ENCODE measurements at places on chromosomes 1 and 21. TPM values are rescaled to one million over a fixed set of nuclear protein-coding genes. Genes with fewer than 3 reads are reported as not detected.
A peak's percentile ranks its signal among the peaks of the same experiment; 100 is the strongest.

DNA sequence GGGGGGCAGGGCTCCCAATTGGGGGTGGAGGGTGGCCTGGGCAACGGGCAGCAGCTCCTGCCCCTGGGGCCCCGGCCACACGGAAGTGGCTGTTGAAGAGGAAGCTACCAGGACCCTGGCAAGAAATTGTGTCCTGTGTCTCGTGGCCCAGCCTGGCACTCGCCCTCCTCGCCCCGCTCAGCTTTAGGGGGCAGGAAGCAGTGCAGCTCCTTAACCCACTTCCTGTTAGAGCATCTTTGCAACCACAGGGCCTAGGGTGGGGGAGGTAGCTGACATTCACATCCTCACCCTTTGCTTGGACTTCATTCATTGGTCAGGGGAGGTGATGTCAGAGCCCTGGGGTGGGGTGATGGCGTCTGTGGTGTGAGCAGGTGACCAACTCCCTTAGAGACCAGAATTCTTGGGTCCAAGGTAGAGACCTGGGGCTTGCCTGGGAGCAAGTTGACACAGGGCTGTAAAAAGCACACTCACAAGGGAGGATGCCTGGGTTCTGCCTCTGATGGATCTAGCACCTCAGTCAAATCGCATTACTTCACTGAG lies at the start of gene ARHGAP30:
Gene ARHGAP30 (minus strand): TSS at position 161 of the 540 bp plus-strand sequence. CDS start 267 bp downstream, outside the sequence.
- no peaks in the 10 kb centered on the region for H3K27me3 ChIP-seq
- peak; percentile 77 for DNase-seq
- H3K4me3 ChIP-seq: peak within 1 kb of the TSS; percentile 84

DNA sequence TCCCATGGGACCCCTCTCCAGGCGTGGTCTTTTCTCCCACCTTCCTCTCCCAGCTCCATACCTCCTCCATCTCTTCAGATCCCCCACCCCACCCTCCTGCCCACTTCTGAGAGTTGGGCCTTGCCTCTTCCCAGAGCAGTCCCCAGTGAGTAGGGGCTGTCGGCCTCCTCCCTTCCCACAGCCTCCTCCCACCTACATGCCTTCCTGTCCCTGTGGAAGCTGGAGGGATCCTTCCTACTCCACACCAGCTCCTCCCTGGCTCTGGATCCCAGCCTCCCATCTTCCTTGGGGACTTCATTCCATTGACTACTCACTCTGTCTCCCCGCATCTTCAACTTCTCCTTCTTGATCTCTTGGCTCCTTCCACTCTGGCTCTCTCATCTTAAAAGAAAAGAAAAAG lies 24.9 kb downstream of the KCNQ4 start:
- H3K27ac ChIP-seq: no peak overlapping the region
- H3K36me3 ChIP-seq: no peaks in the 10 kb centered on the region
- H3K4me1 ChIP-seq: peaks cover 8% of the 10 kb centered on the region
- H3K4me3 ChIP-seq: no peak overlapping the region
- DNase-seq: no peak

The S100A9 gene
- total RNA-seq: 2.3 TPM

The IL22RA1 gene
- total RNA-seq: not detected

GRCh38 chr21:35840197-35840799 lies 220.0 kb downstream of the SETD4 start:
- no peaks in the 10 kb centered on the region for H3K4me1 ChIP-seq
- no peak overlapping the region for H3K27ac ChIP-seq

DNA sequence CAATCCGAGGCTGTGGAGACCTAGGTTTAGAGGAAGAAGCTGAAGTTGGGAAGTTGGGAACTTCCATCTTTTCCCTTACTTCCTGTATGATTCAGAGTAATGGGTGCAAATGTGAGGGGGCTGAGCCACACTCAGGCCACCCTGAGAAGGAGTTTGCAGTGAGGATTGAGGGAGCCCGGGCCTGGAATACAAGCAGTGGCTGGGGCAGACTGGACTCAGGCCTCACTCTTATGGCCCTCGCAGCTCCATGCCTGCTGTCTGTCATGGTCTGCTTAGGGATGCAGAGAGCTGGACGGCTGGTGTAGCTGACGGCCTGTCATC lies 73.7 kb upstream of the RAB4A start:
- no peak for DNase-seq
- no peak overlapping the region for H3K4me3 ChIP-seq
- no peak overlapping the region for H3K27ac ChIP-seq
- no peaks in the 10 kb centered on the region for H3K36me3 ChIP-seq

- no peak for DNase-seq
- no peak overlapping the region for H3K27ac ChIP-seq
- H3K4me3 ChIP-seq: no peak overlapping the region
- no peaks in the 10 kb centered on the region for H3K36me3 ChIP-seq
- no peaks in the 10 kb centered on the region for H3K27me3 ChIP-seq
Measured at GRCh38 chr1:62424411-62424810, 12.4 kb upstream of the USP1 start.

DNA sequence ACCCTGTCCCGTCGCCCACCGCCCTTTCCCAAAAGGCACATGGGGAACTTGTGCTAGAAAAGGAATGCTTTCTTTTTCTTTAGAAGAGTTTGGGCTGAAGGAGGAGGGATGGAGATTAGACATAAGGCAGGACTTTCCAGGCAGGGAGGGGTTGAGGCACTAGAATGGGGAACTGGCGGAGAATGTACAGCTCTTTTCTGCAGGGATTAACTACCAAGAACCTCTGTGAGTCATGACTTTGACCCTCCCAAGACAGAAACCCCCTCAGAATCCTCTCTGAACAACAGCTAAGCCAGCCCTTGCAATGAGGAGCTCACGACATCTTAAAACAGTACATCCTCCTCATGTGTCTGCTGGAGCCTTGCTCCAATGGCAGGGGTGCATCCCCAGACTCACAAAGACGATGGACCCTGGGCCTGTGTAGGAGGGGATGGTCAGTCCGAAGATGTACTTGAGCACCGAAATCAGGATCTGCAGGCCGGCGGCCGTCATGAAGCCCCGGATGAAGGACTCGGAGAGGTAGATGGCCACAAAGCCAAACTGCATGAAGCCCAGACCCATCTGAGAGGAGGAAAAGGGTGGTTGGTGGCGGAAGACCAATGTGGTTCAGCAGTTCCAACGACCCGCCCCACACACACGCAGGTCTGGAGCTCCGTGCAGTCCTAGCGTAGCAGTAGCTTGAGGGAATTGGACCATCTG lies 13.6 kb downstream of the SLC26A9 start:
- no peaks in the 10 kb centered on the region for H3K4me1 ChIP-seq
- no peaks in the 10 kb centered on the region for H3K36me3 ChIP-seq
- H3K27ac ChIP-seq: no peak overlapping the region
- no peak for DNase-seq

The AMY1C gene
- total RNA-seq: not detected

DNA sequence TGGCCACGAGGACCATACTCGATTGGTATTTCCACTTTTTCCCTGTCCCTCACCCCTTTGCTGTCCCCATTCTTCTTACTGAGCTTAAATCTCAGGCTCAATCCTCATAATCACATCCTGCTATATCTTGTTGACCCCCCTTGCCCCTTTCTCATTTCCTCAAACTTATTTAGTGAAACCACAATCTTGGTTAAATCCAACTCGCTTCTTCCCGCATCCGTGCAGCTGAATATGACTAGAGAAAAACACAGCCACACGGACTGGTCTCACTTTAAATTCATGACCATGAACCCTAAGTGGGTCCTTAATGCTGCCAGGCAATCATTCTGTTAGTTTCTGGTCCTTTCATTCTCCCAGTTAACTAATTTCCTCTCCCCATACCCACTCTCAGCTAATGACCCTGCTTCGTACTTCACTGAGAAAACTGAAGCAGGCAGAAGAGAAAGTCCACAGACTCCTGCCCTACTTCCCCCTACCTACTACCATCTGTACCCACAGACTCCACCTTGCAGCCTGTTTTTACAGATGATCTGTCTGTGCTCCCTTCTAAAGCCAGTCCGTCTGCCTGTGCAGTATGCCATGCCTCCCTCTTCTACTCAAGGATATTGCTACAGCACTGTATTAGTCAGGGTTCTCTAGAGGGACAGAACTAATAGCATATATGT lies 96.8 kb upstream of the LMO4 start:
- H3K4me1 ChIP-seq: no peaks in the 10 kb centered on the region
- no peak for DNase-seq
- H3K36me3 ChIP-seq: no peaks in the 10 kb centered on the region
- no peak overlapping the region for H3K4me3 ChIP-seq
- no peak overlapping the region for H3K27ac ChIP-seq

- no peak for DNase-seq
- H3K4me3 ChIP-seq: no peak overlapping the region
- H3K27me3 ChIP-seq: no peaks in the 10 kb centered on the region
- H3K27ac ChIP-seq: no peak overlapping the region
Measured at GRCh38 chr1:77339326-77339725, 57.5 kb downstream of the AK5 start.

The FCRL1 gene
- total RNA-seq: not detected

- H3K4me3 ChIP-seq: no peak overlapping the region
- no peaks in the 10 kb centered on the region for H3K27me3 ChIP-seq
- no peaks in the 10 kb centered on the region for H3K4me1 ChIP-seq
- no peak overlapping the region for H3K27ac ChIP-seq
Measured at GRCh38 chr1:42189931-42190853, 25.6 kb upstream of the GUCA2A start.

GRCh38 chr1:224747578-224747977 lies 131.5 kb downstream of the CNIH3 start:
- H3K4me3 ChIP-seq: no peak overlapping the region
- no peaks in the 10 kb centered on the region for H3K27me3 ChIP-seq
- H3K36me3 ChIP-seq: no peaks in the 10 kb centered on the region
- no peak for DNase-seq

- H3K27me3 ChIP-seq: peaks cover 7% of the 10 kb centered on the region
- peaks cover 11% of the 10 kb centered on the region for H3K4me1 ChIP-seq
- H3K27ac ChIP-seq: no peak overlapping the region
- peak overlapping the region; percentile 70 for H3K4me3 ChIP-seq
Measured at GRCh38 chr1:148318123-148318903, 164.8 kb downstream of the PPIAL4G start.

The GPATCH4 gene
- total RNA-seq: 131 TPM

DNA sequence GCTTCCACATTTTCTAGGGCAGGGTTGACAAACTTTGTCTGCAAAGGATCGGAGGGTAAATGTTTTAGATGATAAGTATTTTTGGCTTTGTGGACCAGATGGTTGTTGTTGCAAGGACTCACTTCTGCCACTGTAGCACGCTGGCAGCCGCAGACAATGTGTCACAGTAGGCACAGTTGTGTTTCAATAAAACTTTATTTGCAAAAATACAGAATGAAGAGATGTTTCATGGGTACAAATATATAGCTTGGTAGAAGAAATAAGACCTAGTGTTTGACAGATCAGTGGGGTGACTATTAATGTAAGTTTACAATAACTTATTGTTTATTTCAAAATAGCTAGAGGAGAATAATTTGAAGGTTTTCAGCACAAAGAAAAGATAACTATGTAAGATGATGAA lies 127.8 kb downstream of the GRIK3 start:
- H3K4me3 ChIP-seq: no peak overlapping the region
- no peaks in the 10 kb centered on the region for H3K4me1 ChIP-seq
- H3K36me3 ChIP-seq: no peaks in the 10 kb centered on the region
- no peak for DNase-seq
- H3K27me3 ChIP-seq: no peaks in the 10 kb centered on the region

DNA sequence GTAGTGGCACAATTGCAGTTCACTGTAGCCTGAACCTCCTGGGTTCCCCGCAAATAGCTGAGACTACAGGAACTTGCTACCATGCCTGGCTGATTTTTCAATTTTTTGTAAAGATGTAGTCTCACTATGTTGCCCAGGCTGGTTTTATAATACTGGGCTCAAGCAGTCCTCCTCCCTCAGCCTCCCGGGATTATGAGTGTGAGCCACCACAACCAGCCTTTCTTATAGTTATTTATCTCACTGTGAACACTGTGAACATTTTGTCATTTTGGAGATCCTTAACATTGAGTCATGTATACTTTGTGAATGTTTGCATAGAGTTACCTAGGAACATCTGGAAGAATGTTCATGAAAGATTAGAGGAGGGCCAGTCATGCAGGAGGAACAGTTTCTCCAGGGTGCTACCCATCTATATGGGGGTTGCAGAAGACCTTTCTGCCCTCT lies 127.1 kb upstream of the CACYBP start:
- no peak for DNase-seq
- H3K27ac ChIP-seq: no peak overlapping the region
- H3K4me3 ChIP-seq: no peak overlapping the region
- peaks cover 7% of the 10 kb centered on the region for H3K4me1 ChIP-seq
- no peaks in the 10 kb centered on the region for H3K36me3 ChIP-seq

- no peaks in the 10 kb centered on the region for H3K27me3 ChIP-seq
- H3K4me3 ChIP-seq: no peak overlapping the region
- H3K4me1 ChIP-seq: no peaks in the 10 kb centered on the region
- no peaks in the 10 kb centered on the region for H3K36me3 ChIP-seq
Measured at GRCh38 chr1:233873666-233874065, 30.8 kb upstream of the SLC35F3 start.

DNA sequence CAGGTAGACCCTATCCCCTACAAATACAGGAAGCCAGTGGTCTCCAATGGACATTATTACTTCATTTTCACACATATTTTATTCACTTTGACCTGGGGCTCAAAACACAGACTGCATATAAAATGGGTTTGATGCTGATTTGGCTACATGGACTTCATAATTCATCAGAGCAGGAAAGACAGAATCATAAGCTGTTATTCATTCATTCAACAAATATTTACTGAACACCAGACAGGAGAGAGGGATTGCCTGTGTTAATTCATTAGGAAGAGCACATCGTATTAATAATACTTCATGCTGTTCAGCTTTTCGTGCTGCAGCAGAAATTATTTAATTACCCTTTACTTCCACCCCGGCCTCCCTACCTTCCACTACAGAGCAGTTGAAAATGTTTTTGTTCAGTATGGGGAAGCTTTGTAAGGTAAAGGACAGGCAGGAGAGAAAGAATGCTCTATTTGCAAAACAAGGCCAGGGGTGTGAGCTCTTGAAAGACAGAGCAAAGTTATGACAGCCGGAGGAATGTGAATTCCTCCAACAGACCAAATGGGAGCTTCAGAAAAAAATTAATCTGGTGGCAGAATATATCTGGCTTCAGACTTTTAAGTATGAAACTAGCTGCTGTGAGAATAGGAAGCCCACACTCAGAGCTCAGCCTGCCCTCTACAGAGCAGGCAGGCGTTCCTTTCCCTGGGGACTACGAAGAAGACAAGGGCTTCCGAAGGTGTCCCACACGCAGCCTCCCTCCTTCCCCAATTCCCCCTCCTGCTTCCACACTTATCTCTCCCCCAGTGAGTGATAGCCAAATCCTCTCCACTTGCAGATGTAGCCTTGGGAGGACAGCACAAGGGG lies 58.0 kb downstream of the MDM4 start:
- H3K27me3 ChIP-seq: no peaks in the 10 kb centered on the region
- peaks cover 10% of the 10 kb centered on the region for H3K4me1 ChIP-seq
- H3K27ac ChIP-seq: no peak overlapping the region
- H3K4me3 ChIP-seq: no peak overlapping the region
- peaks cover 13% of the 10 kb centered on the region for H3K36me3 ChIP-seq

- DNase-seq: no peak
- H3K36me3 ChIP-seq: no peaks in the 10 kb centered on the region
- H3K27ac ChIP-seq: peak overlapping the region; percentile 83
- H3K4me3 ChIP-seq: peak overlapping the region; percentile 90
Measured at GRCh38 chr1:149849947-149850360, 49.4 kb upstream of the BOLA1 start.

The TNNT2 gene
- not detected for total RNA-seq

GRCh38 chr1:112264010-112264409 lies 132.0 kb upstream of the CTTNBP2NL start:
- no peak overlapping the region for H3K4me3 ChIP-seq
- no peaks in the 10 kb centered on the region for H3K4me1 ChIP-seq
- DNase-seq: no peak
- no peaks in the 10 kb centered on the region for H3K36me3 ChIP-seq

The CD52 gene
- total RNA-seq: 355 TPM

The TBX19 gene
- 0.91 TPM for total RNA-seq

The SUSD4 gene
- total RNA-seq: 0.18 TPM

The GSTM5 gene
- total RNA-seq: not detected
